ENCODE measurements at places on chromosomes 7 and 10. TPM values are rescaled to one million over a fixed set of nuclear protein-coding genes. Genes with fewer than 3 reads are reported as not detected.

- DNase-seq = no peak
These were observed 15.4 kb downstream of the GSDME start for GRCh38 chr7:24741679-24742505.

Gene PILRA
- 19.3 TPM for total RNA-seq

Gene HOXA10
- total RNA-seq = not detected

- peak; percentile 36 for DNase-seq
These were observed 97.9 kb downstream of the WDR11 start for GRCh38 chr10:120948889-120949608.

GRCh38 chr7:117158941-117159697 is 163.7 kb downstream of the WNT2 start:
- no peak for DNase-seq

Gene RAB19
- total RNA-seq = 8.9 TPM

Gene STAG3
- total RNA-seq = 4.8 TPM

Gene THSD7A
- total RNA-seq = 0.33 TPM

Gene HOXA7
- total RNA-seq = not detected

Gene LIMK1
- 18.4 TPM for total RNA-seq

Gene TRPV6
- not detected for total RNA-seq

Gene ARHGEF35
- total RNA-seq = 0.98 TPM

Gene TASOR2
- 62.7 TPM for total RNA-seq

- no peak for DNase-seq
These were observed 220.0 kb upstream of the DPP6 start for GRCh38 chr7:153832160-153832559.

DNA sequence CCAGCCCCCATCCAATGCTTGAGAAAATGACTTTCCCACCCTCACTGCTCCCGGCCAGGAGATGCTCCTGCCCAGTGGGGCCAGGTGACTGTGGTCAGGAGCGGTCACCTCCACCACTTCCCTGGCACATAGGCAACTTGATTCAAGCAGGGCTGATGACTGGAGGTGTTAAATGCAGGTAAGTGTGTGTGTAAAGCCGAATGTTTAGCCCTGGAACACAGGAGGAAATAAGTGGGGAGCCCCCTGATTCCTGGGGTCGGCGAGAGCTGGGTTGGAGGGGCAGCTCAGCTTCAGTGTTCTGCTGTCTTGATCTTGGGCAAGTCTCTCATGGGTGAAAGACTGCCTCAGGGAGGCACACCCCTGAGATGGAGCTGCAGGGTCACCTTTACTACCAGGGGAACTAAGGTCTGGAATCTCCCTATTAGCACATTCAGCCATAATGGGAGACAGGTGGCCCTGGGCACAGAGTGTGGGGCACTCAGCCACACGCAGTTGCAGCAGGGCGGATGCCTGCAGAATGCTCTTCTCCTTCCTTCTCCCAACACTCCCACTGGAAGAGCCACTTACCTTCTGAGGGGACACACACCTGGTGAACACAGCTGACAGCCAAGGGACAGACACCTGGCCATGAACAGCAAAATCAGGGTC is 124.1 kb downstream of the PTPN20 start:
- no peak for DNase-seq

Gene OR2A12
- not detected for total RNA-seq

DNA sequence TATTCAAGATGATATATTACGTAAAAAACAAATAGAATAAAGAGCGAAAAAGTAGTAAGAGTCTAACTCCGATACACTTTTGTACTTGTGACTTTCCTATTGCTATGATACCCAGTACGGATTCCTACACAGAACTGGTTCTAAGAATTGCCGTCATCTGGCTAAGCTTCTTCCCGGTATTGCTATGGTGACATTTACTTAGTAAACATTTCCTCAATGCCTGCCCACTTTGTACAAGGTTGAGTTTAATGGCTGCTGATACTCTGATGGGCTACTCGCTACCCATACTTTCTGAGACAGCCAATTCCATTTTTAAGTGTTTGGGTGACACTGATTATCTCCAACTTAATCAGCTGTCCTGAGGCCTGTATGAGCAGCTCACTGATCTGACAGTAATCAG is 55.6 kb downstream of the OSBPL3 start:
- no peak for DNase-seq

DNA sequence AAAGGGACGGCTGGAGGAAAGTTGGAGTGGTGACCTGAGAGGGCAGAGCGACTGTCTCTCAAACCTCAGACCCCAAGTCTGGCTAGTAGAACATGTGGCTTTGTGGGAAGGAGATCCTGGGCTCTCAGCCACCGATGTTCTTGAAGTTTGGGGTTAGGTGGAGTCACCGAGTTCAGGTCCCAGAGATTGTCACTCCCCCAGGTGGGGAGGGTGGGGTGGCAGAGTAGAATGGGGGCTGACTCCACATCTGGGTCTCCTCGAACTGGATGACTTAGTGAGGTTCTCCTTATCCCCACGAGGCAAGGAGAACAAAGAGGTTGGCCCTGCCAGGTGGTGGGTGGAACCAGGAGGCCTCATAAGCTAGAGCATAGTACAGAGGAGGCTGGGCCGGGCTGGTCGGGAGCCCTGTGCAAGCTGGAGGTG is 14.7 kb upstream of the PNLIPRP2 start:
- DNase-seq = no peak

DNA sequence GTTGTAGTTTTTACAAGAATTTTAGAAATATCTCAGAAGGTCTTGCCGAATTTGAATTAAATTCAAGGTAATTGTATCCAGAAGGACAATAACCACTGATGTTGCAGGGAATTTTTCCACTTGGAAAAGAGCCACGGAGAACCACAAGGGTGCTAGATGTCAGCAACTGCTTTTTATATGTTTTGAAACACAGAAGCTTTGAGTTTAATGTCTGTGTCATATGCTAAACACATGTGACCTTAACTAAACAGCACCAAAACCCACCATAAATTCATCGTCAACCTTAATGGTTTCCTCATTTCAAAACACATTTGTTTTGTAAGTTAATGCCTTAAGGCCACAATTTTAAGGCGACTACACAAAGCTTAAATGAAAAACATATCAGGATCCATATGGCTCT is 106.9 kb downstream of the COL28A1 start:
- DNase-seq = no peak

- DNase-seq = no peak
These were observed 52.8 kb downstream of the ARHGAP22 start for GRCh38 chr10:48551861-48552591.

Gene ERVW-1
- total RNA-seq = not detected

DNA sequence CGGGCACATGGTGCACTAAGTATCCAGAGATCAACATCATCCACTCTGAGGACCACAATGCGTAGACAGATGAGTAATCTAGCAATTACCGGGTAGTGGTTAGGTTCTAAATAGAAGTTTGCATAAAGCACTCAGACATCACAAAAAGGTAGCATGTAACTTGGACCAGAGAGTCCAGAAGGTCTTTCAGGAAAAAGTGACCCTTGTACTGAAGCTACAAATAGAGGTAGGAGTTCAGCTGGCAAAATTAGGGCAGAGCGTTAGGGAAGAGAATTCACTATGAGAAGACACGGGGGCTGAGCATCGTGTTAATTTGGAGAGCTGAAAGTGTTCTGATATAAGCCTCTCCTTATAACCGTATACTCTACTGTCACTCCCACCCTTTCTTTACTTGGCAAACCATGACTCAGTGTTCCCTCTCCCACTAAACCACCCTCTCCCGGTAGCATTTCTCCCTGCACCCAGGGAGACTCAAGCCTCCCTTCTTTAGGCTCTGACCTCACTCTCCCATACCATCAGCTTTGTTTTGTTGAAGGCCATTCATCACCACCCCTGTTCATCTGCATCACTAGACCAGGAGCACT is 222.2 kb upstream of the FZD1 start:
- no peak for DNase-seq

- DNase-seq = no peak
These were observed 38.5 kb downstream of the PYROXD2 start for GRCh38 chr10:98376485-98376884.

Gene ELFN1
- total RNA-seq = not detected

Gene MSMB
- not detected for total RNA-seq

- DNase-seq = no peak
These were observed 188.7 kb upstream of the KAT6B start for GRCh38 chr10:74637685-74638084.

Gene HECW1
- total RNA-seq = not detected

DNA sequence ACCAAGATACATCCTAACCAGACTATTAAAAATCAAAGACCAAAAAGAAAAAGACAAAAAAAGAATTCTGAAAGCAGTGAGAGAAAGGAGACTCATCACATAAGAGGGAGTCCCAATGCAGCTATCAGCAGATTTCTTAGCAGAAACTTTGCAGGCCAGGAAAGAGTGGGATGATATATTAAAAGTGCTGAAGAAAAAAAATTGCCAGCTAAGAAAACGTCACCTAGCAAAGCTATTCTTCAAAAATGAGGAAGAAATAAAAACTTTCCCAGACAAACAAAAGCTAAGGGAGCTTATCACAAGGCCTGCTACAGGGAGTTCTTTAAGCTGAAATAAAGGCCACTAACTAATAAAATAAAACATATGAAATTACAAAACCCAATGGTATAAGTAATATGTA is 40.5 kb upstream of the CDK6 start:
- DNase-seq = no peak

Gene ZNF488
- total RNA-seq = not detected

- DNase-seq = no peak
These were observed 125.7 kb upstream of the MYO3A start for GRCh38 chr10:25808372-25808771.

Gene CTNNA3
- not detected for total RNA-seq

Gene CLDN15
- 23.1 TPM for total RNA-seq

DNA sequence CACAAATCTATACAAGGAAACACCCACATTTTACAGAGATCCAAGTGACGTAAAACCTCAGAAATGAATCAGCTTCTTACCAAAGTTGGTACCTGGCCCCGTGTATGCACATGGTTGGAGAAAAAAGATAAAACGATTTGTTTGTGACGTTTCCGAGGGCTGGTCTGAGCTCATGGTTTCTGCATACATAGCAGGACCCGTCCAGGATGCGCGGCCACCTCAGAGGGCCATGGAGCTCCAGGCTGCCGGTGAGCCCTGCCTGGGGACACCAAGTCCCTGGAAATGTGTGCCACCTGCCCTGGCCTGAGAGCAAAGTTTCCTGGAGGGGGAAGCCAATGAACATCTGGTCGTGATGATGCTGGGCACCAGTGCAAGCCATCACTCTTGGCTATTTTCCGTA is 402.6 kb upstream of the MKI67 start:
- no peak for DNase-seq

GRCh38 chr7:94115316-94115715 is 111.2 kb upstream of the BET1 start:
- DNase-seq = no peak

DNA sequence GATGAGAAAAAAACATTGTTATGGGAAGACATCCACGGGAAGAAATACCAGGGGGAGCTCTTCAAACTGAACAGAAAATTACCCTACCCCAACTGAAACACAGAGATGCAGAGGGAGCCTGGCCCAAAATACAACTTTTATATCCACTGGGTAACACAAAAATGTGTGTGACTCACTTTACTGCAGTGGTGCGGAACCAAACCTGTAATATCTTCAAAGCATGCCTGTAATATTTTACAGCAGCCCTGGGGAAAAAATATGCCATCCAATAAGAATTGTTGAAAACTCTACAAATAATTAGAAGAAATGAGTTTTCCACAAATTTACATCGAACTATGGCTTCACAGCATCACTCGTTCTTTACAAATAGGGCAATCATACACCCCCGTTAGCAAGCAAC is 49.8 kb upstream of the SRRM3 start:
- no peak for DNase-seq

- no peak for DNase-seq
These were observed 28.1 kb upstream of the SH2D4B start for GRCh38 chr10:80509403-80510161.

Gene NPTX2
- total RNA-seq = 0.09 TPM

GRCh38 chr7:45593121-45593541 is 19.0 kb downstream of the ADCY1 start:
- no peak for DNase-seq

DNA sequence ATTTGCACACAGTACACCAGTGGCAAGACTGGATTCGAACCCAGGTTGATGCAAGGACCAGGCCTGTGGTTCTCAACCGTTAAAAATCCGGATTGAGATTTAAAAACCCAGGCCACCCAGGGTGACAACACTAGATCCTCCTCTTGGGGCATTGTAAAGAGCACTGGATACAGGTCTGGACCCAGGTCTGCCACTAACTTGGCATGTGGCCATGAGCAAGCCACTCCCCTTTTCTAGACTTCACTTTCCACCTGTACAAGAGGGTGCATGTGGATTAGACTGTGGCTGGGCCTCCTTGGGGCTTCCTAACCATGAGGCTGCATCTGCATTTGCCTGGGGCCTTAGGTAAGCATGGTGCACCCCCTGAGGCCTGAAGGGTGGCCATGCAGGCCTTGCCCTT is 21.7 kb upstream of the SLC29A3 start:
- no peak for DNase-seq

GRCh38 chr10:71338728-71339495 is 19.9 kb downstream of the SLC29A3 start:
- no peak for DNase-seq

Gene GCK
- 0.28 TPM for total RNA-seq

- no peak for DNase-seq
These were observed 84.5 kb upstream of the DYNC1I1 start for GRCh38 chr7:95687759-95688343.

Gene MMP21
- 0.49 TPM for total RNA-seq

Gene HOXA2
- not detected for total RNA-seq

DNA sequence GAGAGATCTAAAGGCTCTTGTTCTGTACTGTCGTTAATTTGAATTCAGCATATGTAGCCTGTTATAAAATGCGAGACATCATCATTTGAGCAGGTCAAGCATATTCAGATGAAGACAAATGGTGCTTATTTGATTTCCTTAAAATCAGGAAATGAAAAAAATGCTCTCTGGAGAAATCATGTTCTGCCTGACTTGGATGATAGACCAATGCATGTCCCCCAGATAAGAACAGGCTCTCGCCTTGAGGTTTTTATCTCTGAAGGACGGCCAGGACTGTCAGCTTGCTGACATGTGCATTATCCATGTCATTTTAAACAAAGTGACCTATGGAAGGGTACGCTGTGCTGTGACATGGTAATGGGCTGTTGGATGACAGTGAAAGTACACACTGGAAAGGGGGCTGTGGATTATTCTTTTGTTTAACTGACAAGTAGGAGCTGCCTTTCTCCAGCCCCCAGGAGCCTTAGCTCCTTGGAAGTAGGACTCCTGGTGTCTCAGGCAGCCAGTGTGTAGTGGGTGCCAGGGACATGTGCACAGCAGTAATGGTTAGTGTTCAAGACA is 695.1 kb upstream of the GALNT17 start:
- DNase-seq = no peak

Gene PUS7
- 10.2 TPM for total RNA-seq

DNA sequence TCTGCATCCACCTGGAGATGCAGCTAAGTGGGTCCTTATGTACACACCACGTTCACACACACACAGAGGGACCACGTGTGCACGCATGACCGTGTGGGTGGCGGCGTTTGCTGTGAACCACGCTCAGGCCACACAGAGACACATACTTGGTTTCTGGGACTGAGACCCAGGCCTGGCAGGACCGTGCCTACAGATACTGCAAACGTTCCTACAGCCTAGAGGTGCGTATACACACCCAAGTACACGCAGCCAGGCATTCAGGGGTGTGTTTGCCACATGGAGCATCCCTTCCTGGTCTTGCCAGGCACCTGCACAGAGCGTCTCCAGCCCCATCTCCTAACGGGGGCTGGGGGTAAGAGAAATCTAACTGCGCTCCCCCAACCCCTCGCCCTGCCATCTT is 49.0 kb upstream of the GTF2IRD1 start:
- DNase-seq = no peak

- no peak for DNase-seq
These were observed 71.0 kb downstream of the NRP1 start for GRCh38 chr10:33263453-33263852.

Data from T-cell (primary cell).